Stimulated activated CD8-positive, alpha-beta memory T cell treated with anti-CD3 and anti-CD28 coated beads, Interleukin-4, amount 100 ng/mL, for 1 hour (primary cell): ENCODE measurements at places on chromosomes 7 and 10.

- no peak for DNase-seq
Measured at GRCh38 chr10:78502210-78502936, 468.7 kb downstream of the RPS24 start.

DNA sequence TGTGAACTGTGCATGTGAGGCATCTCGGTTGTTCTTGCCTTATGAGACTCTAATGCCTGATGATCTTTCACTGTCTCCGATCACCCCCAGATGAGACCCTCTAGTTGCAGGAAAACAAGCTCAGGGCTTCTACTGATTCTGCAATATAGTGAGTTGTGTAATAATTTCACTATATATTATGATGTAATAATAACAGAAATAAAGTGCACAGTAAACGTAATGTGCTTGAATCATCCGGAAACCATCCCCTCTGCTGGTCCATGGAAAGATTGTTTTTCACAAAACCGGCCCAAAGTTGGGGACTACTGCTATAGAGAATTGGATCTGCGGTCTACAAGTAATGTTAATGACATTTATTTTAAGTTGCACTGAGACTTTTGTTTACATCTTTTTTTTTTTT, 126.7 kb downstream of the TPST1 start:
- no peak for DNase-seq

- DNase-seq: no peak
Measured at GRCh38 chr7:81869670-81870069, 99.8 kb upstream of the HGF start.

GRCh38 chr10:132946806-132947546, 4.6 kb upstream of the CFAP46 start:
- no peak for DNase-seq

- DNase-seq: no peak
Measured at GRCh38 chr7:38105874-38106483, 72.1 kb upstream of the STARD3NL start.

DNA sequence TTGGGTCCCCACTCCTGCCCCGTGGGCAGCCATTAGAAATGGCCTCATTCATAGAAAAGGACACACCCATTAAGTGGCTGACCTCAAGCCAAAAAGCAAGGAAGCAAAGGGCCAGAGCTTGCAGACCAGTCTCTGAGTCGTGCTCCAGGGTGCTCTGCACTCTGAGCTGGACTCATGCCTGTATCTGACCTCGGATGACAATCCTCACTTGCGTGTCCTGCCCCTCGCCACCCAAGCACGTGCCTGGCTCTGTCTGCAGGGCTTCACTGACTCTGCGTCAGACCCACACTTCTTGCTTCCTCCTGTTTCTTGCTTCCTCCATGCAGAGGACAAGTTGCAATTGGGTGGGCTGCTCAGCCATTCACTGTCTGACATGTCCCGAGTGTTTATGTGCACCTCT, 138.8 kb downstream of the OAT start:
- no peak for DNase-seq

- DNase-seq: no peak
Measured at GRCh38 chr7:157028199-157028903, 17.9 kb upstream of the MNX1 start.

- no peak for DNase-seq
Measured at GRCh38 chr10:95327367-95327766, 36.6 kb upstream of the PDLIM1 start.

DNA sequence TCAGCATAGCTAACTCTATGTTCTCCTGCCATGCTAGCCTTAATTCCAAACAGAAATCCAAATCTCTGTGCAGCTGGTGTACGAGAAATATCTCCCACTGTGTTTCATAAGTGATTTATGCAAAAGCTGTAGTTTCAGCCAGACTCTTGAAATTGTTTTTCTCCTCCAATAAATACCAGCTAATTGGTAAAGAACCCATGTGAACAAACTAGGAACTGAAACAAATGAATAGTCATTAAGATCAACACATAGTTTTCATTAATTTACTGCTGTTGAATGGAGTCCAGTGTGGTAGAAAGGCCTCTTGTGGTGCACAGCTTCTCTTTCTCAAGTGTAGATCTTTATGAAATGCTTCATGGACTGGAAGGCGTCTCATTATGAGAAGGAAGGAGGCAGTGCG, 18.4 kb downstream of the PPP1R17 start:
- DNase-seq: no peak

- DNase-seq: no peak
Measured at GRCh38 chr7:135174941-135175340, 4.4 kb upstream of the CYREN start.

DNA sequence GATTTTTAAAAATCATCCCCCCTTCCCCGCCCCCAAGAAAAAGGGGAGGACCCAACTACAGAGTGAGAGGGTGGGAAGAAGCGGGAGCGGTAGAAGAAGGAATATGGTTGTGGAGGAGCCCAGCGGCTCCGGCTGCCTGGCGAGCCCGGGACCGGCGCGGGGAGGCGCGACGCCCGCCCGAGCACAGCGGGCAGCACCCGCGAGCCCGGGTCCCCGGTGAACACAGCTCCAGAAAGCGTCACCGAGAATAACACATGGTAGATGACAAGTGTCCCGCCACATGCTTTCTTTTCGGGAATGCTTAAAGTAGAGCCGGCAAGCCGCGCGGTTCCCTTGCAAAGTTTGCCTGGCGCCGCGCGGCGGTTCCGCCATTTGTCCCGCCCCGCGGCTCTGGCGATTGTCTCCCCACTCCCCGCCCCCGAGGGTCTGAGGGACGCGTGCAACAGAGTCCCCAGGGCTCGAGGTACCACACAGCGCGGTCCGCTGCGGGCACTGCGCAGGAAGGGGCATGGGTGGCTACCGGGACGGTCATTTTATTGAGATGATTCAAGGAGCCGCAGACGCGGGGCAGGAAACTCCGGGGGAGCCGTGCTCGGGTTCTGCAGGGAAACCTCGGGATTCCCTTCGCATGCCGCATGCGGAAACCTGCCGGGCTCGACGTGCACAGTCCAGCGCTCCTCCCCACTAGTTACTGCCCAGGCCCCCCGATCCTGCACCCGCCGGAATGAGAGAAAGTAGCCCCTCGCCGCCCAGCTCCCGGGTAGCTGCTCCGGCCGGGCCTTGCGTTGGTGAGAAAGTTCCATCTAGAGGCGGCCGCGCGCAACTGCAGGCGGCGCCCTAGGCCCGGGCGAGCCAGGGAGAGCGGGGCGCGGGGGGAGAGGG, 781 bp upstream of the GRM8 start:
- peak; percentile 18 for DNase-seq
